Upper lobe of left lung (tissue), 6 donors: ENCODE measurements at places on chromosomes 2 and 18. TPM values are rescaled to one million over a fixed set of nuclear protein-coding genes. Genes with fewer than 3 reads are reported as not detected.

TWSG1 gene
- 37.0 TPM for total RNA-seq

GREB1L gene
- total RNA-seq = 0.69 TPM

GRCh38 chr2:135638825-135639224 is 102.8 kb upstream of the UBXN4 start:
- no peak for DNase-seq

GRCh38 chr2:218745559-218746469 is 35.2 kb downstream of the TTLL4 start:
- DNase-seq = no peak

DNA sequence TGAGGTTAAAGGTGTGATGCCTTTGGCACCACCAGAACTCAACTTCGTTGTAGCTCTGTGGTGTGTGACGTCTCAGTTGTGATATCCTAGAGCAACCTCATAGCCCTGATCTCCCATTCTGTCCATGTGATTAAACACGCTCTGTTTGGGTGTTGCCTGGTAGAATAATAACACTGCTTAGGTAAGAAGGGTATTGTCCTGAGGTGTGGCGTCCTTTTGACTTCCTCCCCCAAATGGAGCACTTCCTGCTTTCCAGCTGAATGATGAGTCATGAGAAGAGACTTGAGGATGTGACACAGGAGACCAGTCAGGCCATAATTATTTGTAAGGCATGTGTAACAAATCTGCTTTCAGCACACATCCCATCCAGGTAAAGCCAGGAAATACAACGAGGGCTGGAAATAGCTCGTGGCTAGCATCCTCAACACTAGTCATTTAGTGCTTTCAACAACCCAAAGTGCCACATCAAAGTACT is 100.7 kb downstream of the RAPGEF4 start:
- DNase-seq = no peak

- DNase-seq = no peak
Measured at GRCh38 chr2:196288006-196288538, 116.7 kb upstream of the STK17B start.

DNA sequence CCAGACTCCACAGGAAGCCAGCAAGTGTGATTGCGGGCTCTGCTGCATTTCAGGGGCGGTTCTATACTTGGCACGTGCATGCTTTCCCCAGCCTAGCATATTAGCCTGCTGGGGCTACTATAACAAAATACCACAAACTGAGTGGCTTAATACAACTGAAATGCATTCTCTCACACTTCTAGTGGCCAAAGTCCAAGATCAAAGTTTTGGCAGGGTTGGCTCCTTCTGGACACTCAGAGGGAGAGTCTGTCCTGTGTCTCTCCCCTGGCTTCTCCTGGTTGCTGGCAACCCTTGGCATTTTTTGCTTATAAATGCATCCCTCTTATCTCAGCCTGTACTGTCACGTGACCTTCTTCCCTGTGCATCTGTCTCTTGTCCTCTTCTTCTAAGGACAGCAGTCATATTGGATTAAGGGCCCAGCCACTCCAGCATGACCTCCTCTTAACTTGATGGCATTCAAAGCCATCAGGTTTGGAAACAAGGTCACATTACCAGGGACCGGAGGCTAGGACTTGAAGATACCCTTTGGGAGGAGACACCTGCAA is 138.7 kb downstream of the RNF152 start:
- no peak for DNase-seq

GRCh38 chr2:178241844-178242551 is 47.7 kb downstream of the OSBPL6 start:
- peak; percentile 48 for DNase-seq

GRCh38 chr2:8522687-8523086 is 159.2 kb upstream of the ID2 start:
- no peak for DNase-seq

- DNase-seq = no peak
Measured at GRCh38 chr2:66461664-66462500, 27.0 kb downstream of the MEIS1 start.

DNA sequence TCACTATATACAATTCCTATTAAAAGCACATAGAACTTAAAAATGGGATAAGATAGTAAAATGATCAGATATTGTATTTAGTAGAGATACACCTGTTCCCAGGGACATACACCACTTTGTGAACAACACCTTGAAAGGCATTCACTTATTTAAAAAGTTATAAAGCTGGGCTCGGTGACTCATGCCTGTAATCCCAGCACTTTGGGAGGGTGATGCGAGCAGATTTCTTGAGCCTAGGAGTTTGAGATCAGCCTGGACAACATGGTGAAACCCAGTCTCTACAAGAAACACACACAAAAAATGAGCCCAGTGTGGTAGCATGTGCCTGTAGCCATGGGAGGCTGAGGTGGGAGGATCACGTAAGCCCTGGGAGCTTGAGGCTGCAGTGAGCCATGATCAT is 90.9 kb downstream of the RAPGEF4 start:
- DNase-seq = no peak

DNA sequence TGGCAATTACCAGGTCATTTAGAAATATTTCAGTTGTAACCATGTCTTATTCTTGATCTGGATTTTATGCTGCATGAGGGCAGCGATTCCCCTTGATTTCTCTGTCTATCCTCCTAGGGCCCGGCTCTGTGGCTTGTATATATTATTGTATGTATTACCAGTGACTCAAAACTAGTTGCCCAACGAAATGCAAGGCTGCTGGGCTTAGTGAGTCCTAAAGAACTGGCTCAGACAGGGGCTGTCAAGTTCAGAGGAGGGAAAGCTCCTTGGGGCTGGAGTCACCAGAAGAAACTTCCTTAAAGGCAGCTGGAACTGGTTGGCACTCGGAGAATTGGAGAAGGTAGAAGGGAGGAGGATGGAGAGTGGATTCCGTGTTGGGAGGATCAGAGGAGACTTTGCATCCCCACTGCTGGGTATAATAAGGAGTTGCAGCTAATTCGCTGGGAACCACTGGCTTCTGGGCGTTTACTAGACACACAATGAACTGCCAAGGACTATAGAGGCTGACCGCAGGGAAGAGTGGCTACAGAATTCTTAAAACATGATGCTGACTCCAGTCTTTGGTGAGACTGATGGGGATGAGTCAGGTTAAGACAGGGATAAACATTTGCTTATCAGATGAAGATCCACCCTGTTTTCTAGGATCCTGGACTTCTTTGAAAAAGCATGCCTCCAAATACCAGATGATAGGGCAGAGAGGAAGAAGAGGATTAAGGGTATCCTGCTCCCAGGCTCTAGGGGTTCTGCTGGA is 104.3 kb downstream of the PRKCE start:
- DNase-seq = no peak

GRCh38 chr2:48927355-48927754 is 171.8 kb upstream of the LHCGR start:
- no peak for DNase-seq

DNA sequence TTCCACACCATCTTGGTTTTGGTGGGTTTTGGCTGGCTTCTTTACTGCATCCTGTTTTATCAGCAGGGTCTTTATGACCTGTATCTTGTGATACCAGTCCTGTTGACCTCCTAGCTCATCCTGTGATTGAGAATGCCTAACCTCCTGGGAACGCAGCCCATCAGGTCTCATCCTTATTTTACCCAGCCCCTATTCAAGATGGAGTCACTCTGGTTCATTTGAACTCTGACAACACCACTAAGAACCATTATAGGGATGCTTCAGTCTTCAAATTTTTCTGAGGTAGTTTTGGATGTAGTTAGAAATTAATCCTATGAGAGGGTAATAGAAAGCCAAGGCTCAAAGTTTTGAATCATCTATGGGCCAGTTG is 287.8 kb upstream of the SLC39A10 start:
- no peak for DNase-seq

DNA sequence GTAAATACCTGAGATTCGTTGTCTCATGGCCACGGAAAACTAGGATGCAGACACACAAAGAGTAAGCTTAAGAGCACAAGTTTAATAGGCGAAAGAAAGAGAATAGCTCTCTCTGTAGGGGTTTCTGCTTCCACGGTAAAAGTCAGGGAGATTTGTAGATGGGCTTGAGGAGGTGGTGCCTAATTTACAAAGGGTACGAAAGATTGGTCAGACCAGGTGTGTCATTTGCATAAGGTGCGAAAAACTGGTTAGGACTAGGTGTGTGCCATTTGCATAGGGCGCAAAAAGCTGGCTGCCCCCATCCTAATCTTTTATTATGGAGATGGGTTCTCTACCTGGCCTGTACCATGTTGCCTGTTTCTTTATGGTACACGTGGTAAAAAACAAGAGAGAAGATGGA is 170.5 kb upstream of the DOK6 start:
- no peak for DNase-seq
